ENCODE measurements at places on chromosomes 12 and 14.
A peak's percentile ranks its signal among the peaks of the same experiment; 100 is the strongest.

- no peak for DNase-seq
Observed at GRCh38 chr12:67484791-67485480, 163.6 kb upstream of the DYRK2 start.

DNA sequence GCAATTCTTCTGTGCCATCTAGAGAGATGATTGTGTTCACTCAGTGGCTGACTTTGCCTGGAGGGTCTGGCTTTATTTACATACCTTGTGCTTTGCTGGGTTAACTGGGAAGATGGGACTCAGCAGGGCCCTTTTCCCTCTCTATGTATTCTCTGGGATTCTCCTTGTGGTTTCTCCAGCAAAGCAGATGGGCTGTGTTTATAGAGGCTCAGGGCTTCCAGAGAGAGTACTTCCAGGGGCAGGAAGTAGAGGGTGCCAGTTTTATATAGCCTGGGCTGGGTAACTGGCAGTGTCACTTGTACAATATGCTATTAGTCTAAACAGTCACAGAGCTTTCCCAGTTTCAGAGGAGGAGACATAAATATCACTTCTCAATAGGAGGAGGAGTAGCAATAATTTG lies 509.9 kb downstream of the DIO2 start:
- DNase-seq: no peak

GRCh38 chr12:113862590-113863454 lies 103.3 kb downstream of the RBM19 start:
- DNase-seq: no peak

DNA sequence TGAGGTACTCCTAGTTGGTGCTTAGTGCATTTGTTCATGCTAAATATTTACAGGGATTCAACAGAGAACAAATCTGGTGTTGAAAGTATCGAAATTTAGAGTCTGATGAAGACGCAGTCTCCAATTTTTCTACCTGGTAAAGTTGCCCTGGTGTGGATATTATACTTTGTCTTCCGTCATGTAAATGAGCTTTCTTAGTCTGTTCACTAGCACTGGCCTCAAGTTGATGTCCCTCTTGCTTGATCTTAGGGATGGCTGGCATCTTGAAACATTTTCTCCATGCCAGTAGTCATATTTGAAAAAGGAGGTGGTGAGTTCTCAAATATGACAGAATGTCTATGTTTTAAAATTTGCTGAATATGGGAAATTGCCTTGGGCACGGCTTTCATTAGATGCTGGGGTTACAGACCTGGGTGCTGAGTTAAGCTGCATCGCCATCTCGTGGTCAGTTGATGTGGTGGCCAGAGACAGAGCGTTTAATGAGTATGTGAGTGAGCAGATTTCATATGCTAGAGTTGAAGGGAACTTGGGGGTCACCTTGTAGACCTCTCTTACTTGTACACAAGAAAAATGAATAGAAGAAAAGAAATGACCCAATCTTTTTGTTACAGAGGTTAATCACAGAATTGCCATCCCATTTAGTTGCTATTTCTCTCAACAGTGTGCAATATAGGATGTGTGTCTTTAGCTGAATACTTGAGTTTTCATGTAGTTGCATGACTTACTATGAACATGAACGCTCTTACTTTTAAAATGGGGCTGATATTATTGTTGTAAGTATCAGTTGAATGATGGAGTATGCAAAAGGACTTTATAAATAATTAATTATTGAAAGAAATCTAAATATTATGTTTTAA lies 172.8 kb upstream of the DCN start:
- DNase-seq: no peak

DNA sequence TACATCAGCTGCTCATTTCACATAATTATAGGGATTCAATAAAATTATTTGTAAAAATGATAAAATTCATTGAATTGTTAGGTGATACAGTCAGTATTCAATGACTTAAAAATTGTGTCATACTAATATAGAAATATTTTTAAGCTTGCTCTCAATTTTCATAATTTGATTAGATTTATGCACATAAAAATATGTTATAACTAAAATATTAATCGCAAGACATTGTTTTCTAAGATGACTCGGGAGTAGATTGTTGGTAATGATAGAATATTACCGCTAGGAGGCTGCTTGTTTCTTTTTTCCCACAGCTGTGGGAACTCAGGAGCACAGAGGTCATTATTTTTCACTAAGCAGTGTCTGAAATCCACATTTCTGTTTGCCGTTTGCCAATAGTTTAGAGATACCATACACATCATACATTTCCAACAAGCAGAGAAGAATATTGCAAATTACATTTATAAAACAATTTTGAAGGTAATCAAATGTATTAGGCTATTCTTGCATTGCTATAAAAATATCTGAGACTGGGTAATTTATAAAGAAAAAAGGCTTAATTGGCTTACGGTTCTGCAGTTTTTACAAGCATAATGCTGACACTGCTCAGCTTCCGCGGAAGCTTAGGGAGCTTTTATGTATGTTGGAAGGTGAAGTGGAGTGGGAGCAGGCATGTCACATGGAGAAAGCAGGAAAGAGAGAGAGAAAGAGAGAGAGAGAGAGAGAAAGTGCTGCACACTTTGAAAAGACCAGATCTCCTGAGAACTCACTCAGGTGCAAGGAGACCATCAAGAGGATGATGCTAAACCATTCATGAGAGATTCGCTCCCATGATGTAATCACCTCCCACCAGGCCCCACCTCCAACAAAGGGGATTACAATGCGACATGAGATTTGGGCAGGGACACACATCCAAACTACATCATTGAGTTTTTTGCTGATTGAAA lies 9.2 kb downstream of the CD69 start:
- DNase-seq: no peak

- DNase-seq: no peak
Observed at GRCh38 chr12:133010657-133011297, 24.6 kb downstream of the ZNF26 start.

GRCh38 chr12:25583545-25583944 lies 30.5 kb upstream of the LMNTD1 start:
- no peak for DNase-seq

DNA sequence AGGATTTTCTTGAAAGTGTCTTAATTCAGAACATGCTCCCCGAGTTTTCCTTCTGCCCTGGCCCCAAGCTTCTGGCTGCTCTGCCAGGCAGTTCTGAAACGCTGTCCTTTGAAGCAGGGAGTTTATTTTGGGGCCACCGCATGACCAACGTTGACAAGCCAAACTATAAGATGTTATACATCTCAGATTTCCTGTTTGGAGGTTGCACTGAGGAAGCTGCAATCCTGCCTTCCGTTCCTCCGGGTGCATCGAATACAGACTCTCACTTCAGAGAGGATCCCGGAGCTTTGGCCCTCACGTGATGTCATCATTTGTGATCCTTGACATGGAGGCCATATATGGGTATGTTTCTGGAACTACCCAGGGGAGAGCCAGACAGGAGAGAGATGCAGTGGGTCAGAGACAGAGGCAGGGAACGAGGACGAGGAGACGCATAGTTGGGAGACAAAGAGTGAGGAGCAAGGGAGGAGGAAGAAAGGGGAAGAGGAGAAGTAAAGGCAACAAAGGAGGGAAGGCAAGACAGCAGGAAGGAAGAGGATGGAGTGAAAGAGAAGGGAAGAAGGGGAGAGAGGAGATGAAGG lies at the start of gene ASB2:
Gene ASB2 (minus strand): TSS at position 94 of the 581 bp plus-strand sequence. CDS start 12,031 bp downstream, outside the sequence.
- DNase-seq: no peak

DNA sequence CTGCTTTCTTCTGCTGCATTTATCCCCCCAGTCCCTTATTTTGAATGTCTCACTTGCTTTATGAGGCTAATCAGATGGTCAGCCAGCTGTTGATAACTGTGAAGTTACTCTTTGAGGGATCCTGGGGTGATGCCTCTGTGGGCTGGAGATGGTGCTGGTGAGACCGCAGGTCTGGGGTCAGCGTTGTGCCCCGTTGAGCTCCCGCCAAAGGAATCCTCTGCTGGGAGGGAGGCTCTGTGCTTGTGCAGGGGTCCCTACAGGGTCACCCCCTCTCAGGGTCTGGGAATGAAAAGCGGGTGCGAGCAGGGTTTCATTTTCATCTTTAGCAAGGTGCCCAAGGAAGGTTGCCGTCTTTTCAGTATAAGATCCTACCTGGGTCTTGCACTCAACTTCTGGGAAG lies 161.2 kb upstream of the RTL1 start:
- no peak for DNase-seq

DNA sequence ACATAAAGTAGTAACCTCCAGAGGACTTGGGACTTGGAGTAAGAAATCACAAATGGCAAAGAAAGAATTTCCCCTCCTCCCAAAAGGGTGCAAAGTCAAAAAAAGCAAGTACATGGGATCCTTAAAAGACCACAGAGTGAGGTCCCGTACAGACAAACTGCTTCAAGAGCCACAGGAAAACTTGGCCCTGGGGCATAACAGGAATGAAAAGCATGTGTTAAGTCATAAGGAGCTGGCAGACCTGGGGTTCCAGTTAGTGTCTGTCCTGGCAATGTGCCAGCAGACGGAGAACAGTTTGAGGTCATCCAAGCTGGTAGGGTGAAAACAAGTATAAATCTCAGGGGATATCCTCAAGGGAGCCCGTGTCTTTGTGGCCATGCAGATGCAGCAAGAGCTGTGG lies 73.2 kb downstream of the HSD17B6 start:
- peak; percentile 74 for DNase-seq

GRCh38 chr12:90355711-90356355 lies 599.1 kb downstream of the CCER1 start:
- DNase-seq: no peak

DNA sequence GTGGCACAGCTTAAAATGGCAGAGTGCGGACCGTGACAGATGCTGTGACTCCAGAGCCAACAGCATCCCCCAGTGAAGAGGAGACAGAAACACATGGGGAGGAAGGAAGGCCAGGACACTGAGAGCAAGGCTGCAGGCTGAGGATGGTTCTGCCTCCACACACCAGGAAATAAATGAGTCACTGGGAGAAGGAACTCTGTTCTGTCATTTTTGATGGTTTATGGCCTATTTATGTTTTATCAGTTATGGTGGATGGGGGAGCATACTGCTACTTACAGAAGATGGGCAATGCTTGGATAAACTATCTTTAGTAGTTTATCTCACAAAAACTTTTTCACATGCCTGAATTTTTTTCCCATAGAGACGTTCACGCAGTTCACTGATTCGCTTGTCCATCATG lies 33.8 kb downstream of the ZFYVE21 start:
- no peak for DNase-seq
